ENCODE measurements at places on chromosomes 12 and 14.

DNA sequence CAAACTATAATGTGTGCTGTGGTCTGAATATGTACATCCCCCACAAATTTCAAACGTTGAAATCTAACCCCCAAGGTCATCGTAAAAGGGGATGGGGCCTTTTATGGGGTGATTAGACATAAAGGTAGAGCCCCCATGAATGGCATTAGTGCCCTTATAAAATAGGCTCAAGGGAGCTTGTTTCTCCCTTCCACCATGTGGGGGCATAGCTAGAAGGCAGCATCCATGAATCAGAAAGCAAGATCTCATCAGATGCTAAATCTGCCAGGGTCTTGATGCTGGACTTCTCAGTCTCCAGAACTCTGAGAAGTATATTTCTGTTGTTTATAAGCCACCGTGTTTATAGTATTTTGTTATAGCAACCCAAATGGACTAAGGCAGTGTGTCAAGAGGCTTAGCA lies 33.4 kb upstream of the IGF1 start:
- no peak for DNase-seq

DNA sequence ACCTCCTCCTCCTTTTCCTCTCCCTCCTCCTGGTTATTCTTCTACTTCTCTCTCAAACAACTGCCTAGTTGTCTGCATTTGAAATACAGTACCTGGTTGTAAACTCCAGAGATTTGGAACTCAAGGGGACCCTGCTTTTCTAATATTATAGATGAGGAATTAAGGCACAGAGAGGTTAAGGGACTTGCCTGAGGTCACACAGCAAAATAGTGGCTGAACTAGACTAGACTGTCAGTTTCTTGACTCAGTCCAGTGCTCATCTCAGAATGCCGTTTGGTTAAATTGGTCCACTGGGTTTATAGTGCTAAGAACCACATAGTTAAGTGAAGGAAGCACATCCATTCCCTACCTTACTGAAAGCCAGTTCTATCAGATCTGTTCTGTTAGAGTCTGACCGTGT lies 105.9 kb upstream of the VASH1 start:
- no peak for DNase-seq

GRCh38 chr14:54695196-54695595 lies 128.3 kb downstream of the SAMD4A start:
- DNase-seq = no peak

DNA sequence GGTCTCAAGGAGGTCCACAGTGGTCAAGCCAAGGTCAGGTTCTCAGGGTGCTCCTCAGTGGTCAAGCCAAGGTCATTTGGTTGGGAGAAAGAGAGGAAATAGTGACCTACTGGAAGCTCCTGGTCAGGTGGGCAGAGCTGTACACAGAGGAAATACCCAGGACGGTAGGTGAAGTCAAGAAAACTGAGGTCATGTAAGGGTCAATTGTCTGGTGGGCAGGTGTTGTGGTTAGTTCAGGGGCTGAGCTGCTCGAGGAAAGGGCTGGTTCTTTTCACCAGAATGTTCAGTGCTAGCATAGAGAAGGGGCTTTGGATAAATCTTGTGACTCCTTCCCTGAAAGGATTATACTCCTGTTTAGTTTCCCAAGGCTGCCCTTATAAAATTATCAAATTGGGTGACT lies 540.5 kb downstream of the VRK1 start:
- no peak for DNase-seq

DNA sequence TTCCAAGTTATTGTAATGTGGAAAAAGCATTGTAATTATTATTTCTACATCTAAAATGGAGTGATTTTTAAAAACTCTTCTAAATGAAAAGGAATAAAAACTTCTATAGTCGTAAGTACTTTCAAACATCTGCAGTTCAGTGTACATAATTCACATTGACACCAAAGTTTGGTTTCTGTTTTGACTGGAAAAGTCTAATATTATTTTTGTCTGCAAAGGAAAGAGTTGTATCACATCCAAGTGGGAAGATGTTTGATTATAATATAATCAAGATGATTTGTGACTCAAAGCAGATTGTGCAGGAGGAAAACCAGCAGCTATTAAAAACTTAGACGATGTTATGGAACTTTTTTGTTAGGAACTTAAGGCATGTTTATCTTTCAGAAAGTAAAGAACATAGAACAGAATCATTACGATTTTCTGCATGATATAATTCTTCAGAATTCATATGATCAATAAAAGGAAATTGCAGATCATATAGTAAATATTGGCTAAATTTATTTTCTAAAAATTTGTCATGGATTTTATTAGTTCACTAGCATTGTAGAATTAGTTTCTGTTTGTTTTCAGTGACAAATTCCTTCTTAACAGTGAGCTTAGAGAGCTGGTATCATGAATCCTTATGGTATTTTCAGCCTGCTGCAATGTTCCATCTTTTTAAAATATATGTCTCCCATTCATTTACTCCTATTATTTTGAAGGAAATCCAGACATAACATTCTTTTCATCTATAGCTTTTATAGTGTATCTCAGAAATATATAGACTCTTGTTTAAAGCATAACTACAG lies 145.8 kb downstream of the MIPOL1 start:
- DNase-seq = peak; percentile 6

- DNase-seq = no peak
These were observed 2.3 kb downstream of the JDP2 start for GRCh38 chr14:75430116-75430515.

DNA sequence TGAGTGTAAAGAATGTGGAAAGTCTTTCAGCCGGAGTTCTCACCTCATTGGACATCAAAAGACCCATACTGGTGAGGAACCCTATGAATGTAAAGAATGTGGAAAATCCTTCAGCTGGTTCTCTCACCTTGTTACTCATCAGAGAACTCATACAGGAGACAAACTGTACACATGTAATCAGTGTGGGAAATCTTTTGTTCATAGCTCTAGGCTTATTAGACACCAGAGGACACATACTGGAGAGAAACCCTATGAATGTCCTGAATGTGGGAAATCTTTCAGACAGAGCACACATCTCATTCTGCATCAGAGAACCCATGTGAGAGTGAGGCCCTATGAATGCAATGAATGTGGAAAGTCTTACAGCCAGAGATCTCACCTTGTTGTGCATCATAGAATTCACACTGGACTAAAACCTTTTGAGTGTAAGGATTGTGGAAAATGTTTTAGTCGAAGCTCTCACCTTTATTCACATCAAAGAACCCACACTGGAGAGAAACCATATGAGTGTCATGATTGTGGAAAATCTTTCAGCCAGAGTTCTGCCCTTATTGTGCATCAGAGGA lies 25.1 kb upstream of the ZNF268 start:
- DNase-seq = no peak

GRCh38 chr12:5513406-5513805 lies 81.5 kb downstream of the NTF3 start:
- DNase-seq = no peak

GRCh38 chr12:56487448-56488040 lies 417 bp downstream of the GLS2 start:
- no peak for DNase-seq

DNA sequence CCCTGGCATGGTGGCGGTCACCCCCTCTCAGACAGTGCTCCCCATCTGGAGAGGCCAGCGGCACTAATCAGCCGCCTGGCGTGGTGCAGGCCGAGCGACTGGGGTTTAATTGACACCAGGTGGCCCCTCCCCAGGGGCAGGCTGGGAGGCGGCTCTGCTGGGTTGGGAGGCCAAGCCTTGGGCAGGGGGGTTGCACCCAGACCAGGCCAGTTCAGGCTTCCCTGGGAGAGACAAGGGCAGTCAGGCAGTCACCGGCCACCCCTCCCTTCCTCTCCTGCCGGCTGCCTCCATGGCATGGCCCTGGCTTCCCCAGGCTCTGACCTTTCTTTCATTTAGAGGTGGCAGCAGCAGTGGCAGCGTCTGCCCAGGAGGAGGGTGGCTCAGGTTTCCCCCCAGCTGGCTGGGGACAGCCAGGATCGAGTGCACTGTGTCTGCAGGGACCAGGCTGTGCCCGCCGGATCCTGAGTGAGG lies 78.1 kb upstream of the NOS1 start:
- DNase-seq = no peak

- DNase-seq = peak; percentile 90
These were observed at the start of gene DENR for GRCh38 chr12:122752464-122753318. Gene DENR (plus strand): TSS chr12:122752824. CDS start chr12:122753702, 878 bp downstream.

DNA sequence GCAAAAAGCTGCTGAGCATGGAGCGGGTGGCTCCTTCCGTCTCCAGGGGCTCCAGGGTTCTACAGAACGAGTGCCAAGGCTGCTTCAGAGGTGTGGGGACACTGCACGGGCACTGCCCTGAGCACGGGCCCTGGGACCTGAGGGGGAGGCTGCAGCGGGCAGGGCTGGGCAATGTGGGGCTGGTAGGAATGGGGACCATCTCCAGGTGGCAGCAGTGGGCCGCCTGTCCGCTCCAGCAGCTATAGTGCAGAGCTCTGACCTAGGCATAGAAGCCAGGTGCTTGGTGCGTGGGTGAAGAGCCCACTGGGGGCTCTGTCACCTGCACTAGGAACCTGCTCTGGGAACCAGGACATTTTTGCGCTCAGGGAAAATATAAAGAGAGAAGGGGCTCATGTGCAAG lies 22.3 kb downstream of the HDAC7 start:
- no peak for DNase-seq

DNA sequence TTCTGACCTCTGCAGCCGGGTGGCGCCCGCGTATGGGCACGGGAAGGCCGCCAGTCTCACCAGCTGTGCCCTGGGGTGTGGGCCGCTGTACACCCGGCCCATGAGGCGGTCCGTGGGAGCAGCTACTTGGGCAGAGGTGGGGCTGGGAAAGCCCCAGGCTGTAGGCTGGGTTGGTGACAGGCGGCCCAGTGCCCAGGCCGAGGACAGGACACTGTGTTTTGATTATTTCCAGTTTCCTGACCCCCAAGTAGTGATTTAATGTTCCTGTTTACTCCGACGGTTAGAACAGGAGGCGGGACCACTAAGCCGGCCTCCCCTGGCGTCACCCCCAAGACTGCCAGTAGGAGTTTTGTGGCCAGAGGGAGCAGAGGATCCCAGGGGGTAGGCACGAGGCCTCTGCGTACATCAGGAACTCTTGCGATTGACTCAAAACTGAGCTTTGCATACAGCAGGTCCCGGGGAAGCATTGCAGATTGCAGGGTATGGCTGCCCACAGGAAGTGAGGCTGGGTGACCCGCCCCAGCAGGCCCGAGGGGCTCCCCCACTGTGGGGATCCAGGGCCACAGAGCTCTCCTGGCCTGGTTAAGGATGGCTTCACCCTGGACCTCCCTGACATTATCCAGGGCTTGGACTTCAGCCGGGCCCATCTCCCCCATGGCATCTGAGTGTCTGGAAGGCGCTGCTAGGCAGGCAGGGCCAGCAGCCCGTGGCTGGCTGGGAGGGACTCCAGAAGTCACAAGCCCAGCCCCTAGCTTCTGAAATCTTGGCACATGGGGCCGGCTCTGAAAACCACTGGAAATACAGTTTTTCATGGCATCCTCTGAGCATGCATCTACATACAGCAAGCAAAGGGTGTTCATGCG lies 42.5 kb upstream of the DIO3 start:
- no peak for DNase-seq

- DNase-seq = peak; percentile 65
These were observed 25.5 kb downstream of the SLC25A3 start for GRCh38 chr12:98618952-98619351.

DNA sequence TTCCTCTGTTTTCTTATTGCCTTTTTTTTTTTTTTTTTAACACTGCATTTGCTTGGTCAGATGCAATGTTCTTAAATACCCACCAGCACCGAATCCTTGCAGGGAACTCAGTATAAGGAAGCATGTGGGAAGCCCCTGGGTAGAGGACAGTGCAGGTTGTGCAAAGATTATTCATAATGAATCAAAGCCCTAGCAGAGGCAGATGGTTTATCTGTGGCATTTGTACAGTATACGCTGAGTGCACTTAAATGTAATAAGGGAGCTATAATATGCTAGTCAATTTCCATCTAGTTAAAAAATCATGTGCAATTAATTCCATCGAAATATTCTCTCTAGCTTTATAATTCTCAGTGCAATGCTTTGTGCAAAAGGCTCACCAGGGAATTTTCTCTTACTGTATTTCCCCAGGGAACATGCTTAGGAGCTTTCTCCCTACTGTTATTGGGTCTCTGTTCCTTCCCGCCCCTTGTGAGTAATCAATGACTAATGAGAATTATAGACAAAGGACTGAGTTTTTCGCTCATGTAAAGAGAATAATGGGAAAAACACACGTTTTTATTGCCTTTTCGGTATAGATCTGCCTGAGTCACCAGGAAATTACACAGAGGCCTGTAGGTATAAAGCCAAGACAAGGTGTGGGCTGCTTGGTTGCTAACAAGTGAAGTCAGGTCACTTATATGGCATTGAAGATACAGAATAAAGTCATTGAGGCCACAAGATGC lies 1214.3 kb upstream of the TMEM132C start:
- peak; percentile 41 for DNase-seq

GRCh38 chr14:92931681-92932447 lies 8.9 kb downstream of the CHGA start:
- DNase-seq = no peak

GRCh38 chr12:75994069-75994740 lies 37.4 kb downstream of the PHLDA1 start:
- DNase-seq = no peak

- DNase-seq = no peak
These were observed 31.6 kb downstream of the CCDC85C start for GRCh38 chr14:99572173-99572999.

- DNase-seq = no peak
These were observed 9.0 kb downstream of the TAPBPL start for GRCh38 chr12:6460751-6461371.

DNA sequence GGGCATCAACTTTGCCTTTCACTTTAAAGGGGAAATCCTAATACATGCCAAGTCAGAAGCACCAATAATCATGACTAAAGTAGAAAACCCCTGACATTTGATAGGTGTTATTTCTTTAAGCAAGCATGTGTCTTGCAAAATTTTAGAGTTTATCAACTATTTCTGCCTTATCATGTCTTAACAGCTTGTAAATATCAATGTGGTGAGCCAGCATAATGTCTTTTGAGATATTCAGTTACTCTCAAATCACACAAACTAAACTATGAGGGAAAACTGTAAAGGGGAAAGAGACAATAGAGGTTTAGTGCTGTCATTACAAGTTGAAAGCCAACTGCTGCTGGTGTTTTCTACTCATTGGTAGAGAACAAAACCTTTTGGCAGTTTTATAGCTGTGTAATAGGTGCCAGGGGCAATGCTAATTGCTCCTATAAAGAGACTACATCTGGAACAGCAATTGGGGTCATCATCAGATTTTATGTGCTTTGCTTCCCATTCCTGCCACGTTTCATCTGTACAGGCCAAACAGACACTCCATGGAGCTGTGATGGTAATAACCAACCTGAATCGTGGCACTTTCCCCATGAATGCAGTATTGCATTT lies 1027.4 kb downstream of the FSCB start:
- DNase-seq = no peak

Measured in stromal cell of bone marrow (primary cell).